Immature natural killer cell (primary cell): ENCODE measurements at places on chromosomes 3 and 15. TPM values are rescaled to one million over a fixed set of nuclear protein-coding genes. Genes with fewer than 3 reads are reported as not detected.

CD200R1 gene
- polyA plus RNA-seq, result 1.4 TPM

SLC51B gene
- not detected for polyA plus RNA-seq

ADCY5 gene
- polyA plus RNA-seq, result not detected

CCDC12 gene
- polyA plus RNA-seq, result 174 TPM

SEMA5B gene
- polyA plus RNA-seq, result not detected

SAMD7 gene
- not detected for polyA plus RNA-seq

TIMP4 gene
- not detected for polyA plus RNA-seq

C2CD4A gene
- not detected for polyA plus RNA-seq

SPINK8 gene
- not detected for polyA plus RNA-seq

ADAMTS7 gene
- polyA plus RNA-seq, result not detected

HRG gene
- polyA plus RNA-seq, result not detected

ZCWPW2 gene
- polyA plus RNA-seq, result 0.46 TPM

AQR gene
- polyA plus RNA-seq, result 9.9 TPM

KBTBD13 gene
- not detected for polyA plus RNA-seq

UPK1B gene
- polyA plus RNA-seq, result not detected

CYP8B1 gene
- not detected for polyA plus RNA-seq

STOML1 gene
- polyA plus RNA-seq, result 12.7 TPM

GPR62 gene
- not detected for polyA plus RNA-seq
